ENCODE measurements at places on chromosomes 5 and 9.

DNA sequence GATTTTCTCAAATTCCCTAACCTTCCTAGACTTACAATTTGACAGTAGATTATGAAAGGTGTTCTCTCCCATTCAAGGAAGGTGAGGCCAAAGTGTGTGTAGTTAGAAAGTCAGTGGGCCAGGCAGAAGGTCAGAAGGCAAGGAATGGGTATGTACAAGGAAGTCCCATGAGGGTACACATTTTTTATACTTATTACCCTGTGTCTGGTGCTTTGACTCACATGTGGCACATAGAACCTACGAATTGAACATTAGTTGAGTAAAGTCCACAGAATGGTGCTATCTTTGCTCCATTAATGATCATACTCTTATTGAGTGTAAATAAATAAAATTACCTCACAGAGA, 55.4 kb downstream of the IQGAP2 start:
- no peak for DNase-seq

DNA sequence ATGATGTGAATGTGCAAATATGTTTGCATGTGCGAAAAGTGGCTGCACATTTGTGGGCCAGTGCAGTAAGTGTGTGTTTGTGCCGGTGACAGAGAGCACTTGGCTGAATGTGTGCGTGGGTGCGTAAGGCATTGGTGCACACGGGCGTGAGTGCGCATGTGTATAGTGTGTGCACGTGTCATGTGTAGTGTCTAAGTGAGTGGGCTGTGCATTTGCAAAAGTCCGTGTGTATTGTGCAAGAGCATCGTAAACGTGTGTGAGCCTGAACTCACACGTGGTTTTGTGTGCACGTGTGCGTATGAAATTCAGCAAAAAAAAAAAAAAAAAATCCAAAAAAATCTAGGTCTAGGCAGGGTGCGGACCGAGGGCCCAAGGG, 6.5 kb upstream of the EBF1 start:
- no peak for DNase-seq

GRCh38 chr5:157384971-157385709, 74.9 kb upstream of the NIPAL4 start:
- DNase-seq = no peak

GRCh38 chr9:30010691-30011090, 2373.8 kb upstream of the ACO1 start:
- no peak for DNase-seq

- DNase-seq = no peak
Measured at GRCh38 chr9:124800306-124801259, 23.6 kb downstream of the OLFML2A start.

- DNase-seq = no peak
Measured at GRCh38 chr5:73135429-73136054, 15.2 kb downstream of the TMEM171 start.

Data from stimulated activated CD8-positive, alpha-beta memory T cell treated with anti-CD3 and anti-CD28 coated beads, Interleukin-12 subunit alpha, Interleukin-12 subunit beta, amount 100 ng/mL, for 4 hours (primary cell).